ENCODE measurements at places on chromosomes 5 and 9.

GRCh38 chr5:142653321-142653720 is 32.6 kb downstream of the FGF1 start:
- DNase-seq: no peak

DNA sequence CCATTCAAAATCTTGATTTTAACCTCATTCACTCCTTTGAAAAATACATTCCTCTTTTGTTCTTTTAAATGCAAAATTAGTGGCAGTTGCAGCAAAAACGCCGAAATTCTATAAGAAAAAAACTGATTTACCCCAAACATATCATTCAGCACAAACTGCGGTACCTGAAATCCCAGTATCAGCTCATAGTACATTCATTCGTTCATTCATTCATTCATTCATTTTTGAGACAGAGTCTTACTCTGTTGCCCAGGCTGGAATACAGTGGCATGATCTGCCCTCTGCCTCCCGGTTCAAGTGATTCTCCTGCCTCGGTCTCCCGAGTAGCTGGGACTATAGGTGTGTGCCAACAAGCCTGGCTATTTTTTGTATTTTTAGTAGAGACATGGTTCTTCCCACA is 20.4 kb downstream of the FBLL1 start:
- DNase-seq: no peak

GRCh38 chr9:98989036-98990000 is 45.6 kb downstream of the COL15A1 start:
- peak; percentile 75 for DNase-seq

DNA sequence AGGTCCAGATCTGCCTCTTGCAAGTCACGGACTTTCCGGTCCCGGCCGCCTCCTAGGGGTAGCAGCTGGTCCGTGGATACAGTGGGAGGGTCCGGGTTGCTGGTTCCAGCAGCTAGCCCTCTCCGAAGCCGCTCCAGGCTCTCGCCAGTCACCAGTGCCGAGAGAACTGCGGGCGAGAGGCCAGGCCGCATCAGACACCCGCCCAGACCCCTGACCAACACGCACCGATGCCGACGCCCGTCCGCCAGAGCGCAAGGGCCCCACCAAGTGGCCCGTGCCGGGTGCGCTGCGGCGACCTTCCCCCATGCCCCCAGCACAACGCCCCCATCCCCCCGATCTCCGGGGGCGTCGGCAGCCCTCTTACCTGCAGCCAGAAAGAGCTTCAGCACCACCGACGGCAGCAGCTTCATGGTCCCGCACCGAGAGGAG is 470 bp downstream of the HBEGF start:
- DNase-seq: peak; percentile 87

- DNase-seq: no peak
Measured at GRCh38 chr5:54705994-54706653, 188.6 kb downstream of the SNX18 start.

DNA sequence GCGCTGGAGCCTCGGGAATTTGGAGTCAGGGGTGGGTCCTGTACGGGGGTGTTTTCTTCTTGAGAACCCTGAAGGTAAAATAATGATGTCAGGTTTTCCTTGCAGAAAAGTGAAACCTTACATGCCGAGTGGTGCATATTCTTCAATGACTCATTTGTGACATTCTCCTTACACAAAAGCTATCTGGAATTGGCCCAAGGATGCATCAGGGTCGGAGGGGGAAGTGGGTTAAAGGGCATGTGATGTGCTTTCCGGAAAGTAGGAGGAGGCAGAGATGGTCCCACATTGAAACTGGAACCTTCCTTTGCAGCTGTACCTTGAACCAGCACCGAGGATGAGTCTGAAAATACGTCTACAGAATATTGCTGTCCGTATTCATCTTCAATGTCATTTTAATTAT is 411.2 kb upstream of the IRX4 start:
- DNase-seq: no peak

DNA sequence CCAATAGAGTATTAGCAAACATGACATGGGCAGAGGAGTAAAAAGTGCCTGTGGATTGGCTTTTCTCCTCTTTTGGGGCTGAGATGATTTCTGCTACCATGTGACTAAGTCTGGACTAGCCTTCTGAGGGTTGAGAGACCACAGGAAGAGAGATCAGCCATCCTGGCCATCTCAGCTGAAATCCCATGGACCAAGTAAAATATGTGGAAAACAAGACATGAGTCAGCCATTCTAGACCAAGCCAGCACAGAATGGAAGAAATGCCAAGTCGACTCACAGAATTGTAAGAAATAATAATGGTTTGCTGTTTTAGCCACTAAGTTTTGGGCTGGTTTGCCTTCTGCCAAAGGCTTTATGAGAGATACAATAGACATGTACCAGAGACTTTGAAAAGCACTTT is 377.8 kb downstream of the CHSY3 start:
- DNase-seq: no peak

DNA sequence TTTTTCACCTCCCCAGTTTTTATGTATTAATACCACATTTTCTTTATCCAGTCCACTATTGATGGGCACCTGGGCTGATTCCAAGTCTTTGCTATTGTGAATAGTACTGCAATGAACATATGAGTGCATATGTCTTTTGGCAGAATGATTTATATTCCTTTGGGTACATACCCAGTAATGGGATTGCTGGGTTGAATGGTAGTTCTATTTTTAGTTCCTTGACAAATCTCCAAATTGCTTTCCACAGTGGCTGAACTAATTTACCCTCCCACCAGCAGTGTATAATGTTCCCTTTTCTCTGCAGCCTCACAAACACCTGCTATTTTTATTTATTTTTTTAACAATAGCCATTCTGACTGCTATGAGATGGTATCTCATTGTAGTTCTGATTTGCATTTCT is 340.2 kb downstream of the ADAMTS6 start:
- no peak for DNase-seq

GRCh38 chr9:105633411-105633810 is 28.8 kb upstream of the TAL2 start:
- DNase-seq: no peak

GRCh38 chr9:14281876-14282275 is 32.1 kb downstream of the NFIB start:
- DNase-seq: no peak

DNA sequence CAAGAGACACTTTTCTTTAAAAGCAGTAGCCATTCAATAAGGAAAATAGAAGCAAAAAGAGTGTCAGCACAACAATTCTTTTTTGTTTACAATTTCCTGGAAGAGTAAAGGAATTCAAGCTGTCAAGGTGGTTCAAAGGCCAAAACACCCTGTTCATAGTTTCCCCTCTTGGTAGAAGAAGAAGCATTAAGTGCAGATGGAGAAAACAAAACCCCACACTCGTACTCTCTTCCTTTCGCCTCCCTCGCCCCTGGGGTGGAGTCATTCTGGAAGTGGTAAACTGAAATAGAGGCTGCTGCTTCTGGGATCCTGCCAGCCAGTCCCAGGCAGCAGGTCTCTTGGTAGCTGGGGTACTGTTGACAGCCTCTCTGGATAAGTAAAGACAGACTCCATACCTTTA is 105.0 kb downstream of the ANKRD55 start:
- peak; percentile 37 for DNase-seq
